COLO829 (cell line): ENCODE measurements at places on chromosomes 12 and 14.
A peak's percentile ranks its signal among the peaks of the same experiment; 100 is the strongest.

- no peak for DNase-seq
These were observed 40.1 kb downstream of the PAPLN start for GRCh38 chr14:73277376-73277775.

- DNase-seq = no peak
These were observed 113.0 kb downstream of the RMST start for GRCh38 chr12:97575403-97576193.

DNA sequence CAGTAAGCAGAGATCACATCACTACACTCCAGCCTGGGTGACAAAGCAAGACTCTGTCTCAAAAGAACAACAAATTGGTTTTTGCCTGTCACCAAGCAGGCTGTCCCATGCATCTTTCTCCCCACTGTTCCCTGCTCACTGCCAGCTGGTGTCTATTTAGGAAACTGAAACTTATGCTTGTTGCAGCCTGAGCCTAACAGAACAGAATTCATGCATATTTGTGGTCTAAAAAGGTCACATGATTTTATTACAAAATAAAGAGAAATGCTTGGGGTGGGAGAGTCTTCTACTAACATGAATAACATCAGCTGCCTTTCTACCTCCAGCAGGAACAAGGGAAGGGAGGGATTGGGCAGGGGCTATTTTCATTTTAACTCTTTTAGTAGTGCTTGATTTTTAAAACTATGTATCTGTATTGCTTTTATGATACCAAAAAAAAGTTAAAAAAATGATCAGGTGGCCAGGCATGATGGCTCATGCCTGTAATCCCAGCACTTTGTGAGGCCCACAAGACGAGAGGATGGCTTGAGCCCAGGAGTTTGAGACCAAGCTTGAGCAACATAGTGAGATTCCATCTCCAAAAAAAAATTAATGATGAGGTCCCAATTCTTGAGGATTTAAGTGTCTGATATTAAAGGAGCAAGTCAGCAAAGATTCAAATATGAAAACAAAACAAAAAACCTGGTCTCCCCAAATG is 923 bp downstream of the STAT2 start:
- peak; percentile 43 for DNase-seq

DNA sequence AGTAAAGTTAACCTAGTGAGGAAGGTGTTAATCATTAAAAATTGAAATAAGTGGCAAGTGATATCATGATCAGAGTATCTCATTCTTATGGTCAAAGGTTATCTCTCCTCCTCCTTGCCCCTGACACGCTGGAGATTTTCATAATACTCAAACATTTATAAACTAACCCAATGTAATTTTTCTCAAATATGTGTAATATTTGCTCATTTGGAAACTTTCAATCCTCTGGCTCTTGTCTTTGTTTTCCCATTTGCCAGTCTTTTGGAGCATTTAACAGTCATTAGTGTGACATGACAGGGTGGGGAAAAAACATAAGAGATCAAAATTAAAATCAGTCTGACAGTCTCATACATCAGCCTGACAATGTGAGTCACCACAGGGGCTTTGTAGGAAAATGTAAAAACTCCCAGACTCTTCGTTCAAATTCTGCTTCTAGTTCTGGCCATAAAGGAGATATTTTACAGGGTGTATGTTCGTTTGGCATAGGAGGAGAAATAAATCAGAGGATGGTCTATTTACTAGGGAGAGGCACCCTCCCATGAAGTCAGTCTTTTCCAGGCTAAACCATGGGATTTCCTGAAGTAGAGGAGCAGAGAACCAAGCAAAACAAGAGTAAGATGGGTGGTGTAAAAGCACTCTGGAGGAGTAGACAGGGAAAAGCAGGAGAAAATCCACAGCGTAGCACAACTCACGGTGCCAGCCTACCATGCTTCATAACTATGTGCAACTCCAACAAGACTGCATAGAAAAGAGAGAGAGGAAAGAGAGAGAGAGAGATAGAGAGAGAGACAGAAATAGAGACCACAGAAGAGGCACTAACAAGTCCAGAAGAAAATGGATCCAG is 369.2 kb upstream of the PDE3A start:
- no peak for DNase-seq

DNA sequence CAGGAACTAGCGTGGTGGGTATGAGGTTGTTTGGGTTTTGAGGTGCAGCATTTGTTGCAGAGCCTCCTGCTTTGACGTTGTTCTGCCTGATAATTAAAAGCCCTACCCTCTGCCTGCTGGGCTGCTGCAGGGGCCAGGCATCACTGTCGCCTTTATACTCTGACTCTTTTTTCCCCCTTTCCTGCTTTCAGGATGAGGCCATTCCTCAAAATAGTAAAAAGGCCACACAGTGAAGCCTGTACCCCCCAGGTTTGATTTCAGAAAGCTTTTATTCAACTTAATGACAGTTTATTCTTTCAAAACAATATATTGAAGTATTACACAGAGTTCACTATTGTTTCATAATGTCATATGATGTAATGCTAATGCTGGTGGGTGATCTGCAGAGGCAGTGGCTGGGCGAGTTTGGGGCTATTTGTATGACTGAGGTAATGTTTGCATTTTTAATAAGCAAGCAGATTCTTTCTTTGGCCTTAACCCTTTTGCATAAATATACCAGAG is 9.1 kb downstream of the BORCS5 start:
- peak; percentile 47 for DNase-seq

- no peak for DNase-seq
These were observed 90.9 kb downstream of the TMEM121 start for GRCh38 chr14:105617201-105617777.

- DNase-seq = no peak
These were observed 25.7 kb downstream of the KIF26A start for GRCh38 chr14:104164041-104164440.

GRCh38 chr12:87661786-87662377 is 367.3 kb downstream of the C12orf50 start:
- no peak for DNase-seq

- no peak for DNase-seq
These were observed 26.6 kb downstream of the FBXO34 start for GRCh38 chr14:55297611-55298499.

GRCh38 chr12:127280393-127281275 is 986.3 kb upstream of the TMEM132C start:
- DNase-seq = peak; percentile 13

- no peak for DNase-seq
These were observed 39.8 kb downstream of the NDUFA12 start for GRCh38 chr12:94963649-94964048.

GRCh38 chr12:54984658-54985376 is at the start of gene TESPA1:
TESPA1 (minus strand) TSS chr12:54984762; CDS start chr12:54974562, 10,200 bp downstream.
- DNase-seq = no peak

GRCh38 chr12:130147875-130148596 is 14.2 kb upstream of the FZD10 start:
- no peak for DNase-seq

DNA sequence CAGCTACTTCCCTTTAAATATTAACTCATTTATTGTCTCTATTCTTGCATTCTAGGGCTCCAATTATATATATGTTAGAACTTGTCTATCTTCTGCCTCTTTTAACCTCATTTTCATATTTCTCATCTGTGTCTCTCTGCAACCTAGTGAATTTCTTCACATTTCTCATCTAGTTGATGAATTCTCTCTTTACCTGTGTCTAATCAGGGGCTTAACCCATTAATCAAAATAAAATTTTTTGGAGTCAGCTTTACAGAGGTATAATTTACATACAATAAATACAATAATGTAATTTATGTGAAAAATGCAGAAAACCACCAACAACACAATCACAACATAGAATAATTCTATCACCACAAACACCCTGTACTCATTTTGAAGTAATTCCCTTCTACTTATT is 255.2 kb downstream of the SOX5 start:
- DNase-seq = no peak

- DNase-seq = no peak
These were observed 16.2 kb upstream of the ARF6 start for GRCh38 chr14:49876563-49877127.

DNA sequence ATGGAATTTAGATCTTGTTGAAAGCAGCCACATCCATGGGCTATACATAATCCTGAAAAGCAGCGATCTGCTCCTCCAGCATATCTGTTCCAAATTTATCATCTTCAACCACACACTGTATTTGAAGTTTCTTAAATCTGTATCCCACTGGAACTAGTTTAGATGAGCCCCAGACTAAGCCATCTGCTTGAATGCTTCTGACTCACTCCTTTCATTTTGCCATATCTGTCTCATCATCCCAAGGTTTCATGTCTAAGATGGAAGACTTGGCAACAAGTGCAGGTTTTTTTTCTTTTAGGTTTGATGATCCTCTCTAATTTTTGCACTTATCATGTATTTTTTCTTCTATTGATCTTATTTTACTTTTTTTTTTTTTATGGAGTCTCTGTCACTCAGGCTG is 54.4 kb upstream of the TMEM263 start:
- DNase-seq = no peak

DNA sequence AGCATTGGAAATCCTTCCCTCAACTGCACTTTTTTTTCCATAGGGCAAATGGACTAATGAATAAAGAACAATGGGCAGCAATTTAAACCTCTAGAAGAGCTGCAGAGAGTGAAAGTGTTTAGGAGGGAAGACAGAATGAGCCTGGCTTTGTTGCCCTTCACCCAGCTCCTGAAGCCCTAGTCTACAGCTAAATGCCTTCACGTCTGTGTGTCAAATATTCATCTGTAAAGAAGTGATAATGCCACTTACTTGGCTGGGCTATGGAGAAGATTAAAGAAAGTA is 45.6 kb downstream of the FLRT2 start:
- no peak for DNase-seq

GRCh38 chr12:123940627-123940966 is 32.0 kb downstream of the CCDC92 start:
- no peak for DNase-seq

DNA sequence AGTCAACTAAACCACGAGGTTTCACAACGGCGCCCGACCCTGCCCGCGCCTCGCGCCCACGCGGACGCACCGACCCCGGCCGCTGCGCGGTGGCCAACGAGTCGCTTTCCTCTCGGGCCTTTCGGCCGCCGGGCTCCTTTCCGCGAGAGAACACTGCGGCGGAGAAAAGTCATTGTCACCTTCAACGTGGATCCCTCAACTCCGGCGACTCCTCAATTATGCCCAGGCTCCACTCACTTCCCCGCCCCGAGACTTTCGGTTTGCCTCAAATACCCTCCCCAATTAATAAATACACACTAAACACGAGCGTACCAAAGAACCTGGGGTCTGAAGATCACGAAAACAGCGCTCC is 450 bp downstream of the SINHCAF start:
- DNase-seq = no peak

GRCh38 chr14:99575043-99576023 is 28.7 kb downstream of the CCDC85C start:
- DNase-seq = no peak

GRCh38 chr12:67593461-67594330 is 54.8 kb upstream of the DYRK2 start:
- peak; percentile 45 for DNase-seq

GRCh38 chr14:43475757-43476156 is 1031.3 kb downstream of the FSCB start:
- no peak for DNase-seq

GRCh38 chr12:102484428-102484958 is 4.1 kb upstream of the IGF1 start:
- DNase-seq = peak; percentile 62

GRCh38 chr12:57342207-57342691 is 88.6 kb downstream of the R3HDM2 start:
- DNase-seq = no peak

DNA sequence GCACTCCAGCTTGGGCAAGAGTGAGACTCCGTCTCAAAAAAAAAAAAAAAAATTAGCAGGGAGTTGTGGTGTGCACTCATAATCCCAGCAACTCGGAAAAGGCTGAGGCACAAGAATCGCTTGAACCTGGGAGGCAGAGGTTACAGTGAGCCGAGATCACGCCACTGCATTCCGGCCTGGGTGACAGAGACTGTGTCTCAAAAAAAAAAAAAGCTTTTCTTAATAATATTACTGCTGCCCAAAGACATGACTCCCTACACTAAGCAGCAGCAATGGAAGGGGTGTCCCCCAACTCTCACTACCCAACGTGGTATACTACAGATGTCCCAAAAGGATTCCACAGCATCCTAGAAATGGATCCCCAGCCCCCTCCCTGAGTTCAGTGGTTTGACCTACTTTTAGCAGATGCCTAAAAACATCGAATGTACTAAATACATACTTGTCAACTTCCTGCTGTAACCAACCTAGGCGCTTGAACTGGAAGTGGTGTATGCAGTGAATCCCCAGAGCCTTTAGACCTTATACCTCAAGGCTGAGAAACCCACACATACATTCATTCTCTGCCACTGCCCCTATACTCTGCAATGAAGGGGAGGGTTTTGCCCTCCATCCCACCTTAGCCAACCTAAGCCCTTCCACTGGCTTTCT is 8.5 kb upstream of the FKBP11 start:
- DNase-seq = no peak

DNA sequence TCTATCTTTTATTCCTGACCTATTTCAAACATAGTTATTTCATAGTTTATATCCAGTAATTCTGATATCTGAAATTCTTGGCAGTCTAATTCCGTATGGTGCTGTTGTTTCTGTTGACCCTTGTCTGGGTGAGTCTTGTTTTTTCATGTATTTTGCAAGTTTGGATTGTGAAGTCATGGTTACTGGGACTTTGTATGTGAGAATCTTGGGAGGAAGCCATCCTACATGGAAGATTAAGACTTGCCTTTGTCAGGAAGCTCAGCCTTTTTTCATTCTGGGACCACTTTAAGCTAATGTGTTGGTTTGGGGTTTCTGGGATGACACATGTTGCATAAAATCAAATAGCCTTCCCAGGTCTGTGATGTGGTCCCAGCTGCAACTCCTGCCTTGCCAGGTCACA is 191.6 kb upstream of the E2F7 start:
- no peak for DNase-seq

DNA sequence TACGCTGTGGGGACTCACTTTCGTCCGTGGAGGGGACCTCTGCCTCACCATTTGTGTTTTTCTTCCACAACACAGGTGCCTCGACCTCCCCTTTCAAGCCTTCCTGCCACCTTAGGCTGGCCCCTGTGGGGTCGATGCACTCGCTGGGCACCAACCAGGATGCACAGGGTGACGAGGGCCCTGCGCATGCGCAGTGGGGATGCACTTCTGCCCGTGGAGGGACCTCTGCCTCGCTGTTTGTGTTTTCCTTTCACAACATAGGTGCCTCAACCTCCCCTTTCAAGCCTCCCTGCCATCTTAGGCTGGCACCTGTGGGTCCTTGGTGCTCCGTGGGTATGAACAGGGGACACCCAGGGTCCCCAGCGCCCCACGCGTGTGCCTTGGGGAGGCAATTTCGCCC is 356.8 kb downstream of the ALG10 start:
- no peak for DNase-seq
